ENCODE measurements at places on chromosomes 1 and 21. TPM values are rescaled to one million over a fixed set of nuclear protein-coding genes. Genes with fewer than 3 reads are reported as not detected.

The ASCL5 gene
- total RNA-seq, result not detected

The CAPN2 gene
- 440 TPM for total RNA-seq

The TCHH gene
- total RNA-seq, result 0.14 TPM

The OR2M3 gene
- not detected for total RNA-seq
